EL (cell line): ENCODE measurements at places on chromosomes 7 and 10.
A peak's percentile ranks its signal among the peaks of the same experiment; 100 is the strongest.

DNA sequence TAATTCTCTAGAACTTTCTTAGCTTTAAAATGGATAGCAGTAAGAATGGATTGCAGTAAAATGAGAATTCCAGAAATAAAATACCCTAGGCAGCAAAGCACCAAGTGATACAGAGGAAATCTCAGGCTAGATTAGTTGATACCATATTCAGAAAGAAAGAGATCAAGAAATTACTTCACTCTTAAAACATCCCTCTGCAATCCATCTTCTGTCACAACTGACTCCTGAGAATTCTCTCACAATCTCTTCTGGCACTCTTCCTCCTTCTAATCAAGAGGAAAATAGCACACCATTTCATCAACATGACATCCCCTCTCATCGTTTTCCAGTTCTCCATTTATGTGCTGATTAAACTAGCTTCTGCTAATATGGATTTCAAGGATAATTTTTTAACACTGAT, 42.2 kb upstream of the LAMB1 start:
- DNase-seq, result no peak

GRCh38 chr7:142528608-142529408, 220.5 kb upstream of the PRSS1 start:
- no peak for DNase-seq

DNA sequence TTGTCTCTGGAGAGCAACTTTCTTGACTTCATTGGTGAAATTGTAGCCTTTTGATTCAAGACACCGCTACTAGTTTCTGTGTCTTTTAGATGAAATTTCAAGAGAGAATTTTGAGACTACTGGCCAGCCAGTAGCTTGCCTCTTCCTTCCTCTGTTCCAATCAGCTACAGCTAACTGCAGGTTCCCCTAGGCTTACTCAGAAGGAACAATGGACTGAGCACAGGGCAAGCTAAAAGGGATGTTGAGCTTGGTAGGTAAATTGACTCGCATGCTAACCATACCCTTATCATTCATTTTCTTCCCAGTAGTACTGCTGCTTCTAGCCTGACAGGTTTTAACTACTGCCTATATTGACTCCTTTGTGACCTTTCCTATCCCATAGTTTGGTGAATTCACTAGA, 81.1 kb downstream of the RUNDC3B start:
- no peak for DNase-seq

GRCh38 chr10:69684020-69684980, 54.3 kb downstream of the FAM241B start:
- DNase-seq, result peak; percentile 18
